ENCODE measurements at places on chromosomes 4 and X.

DNA sequence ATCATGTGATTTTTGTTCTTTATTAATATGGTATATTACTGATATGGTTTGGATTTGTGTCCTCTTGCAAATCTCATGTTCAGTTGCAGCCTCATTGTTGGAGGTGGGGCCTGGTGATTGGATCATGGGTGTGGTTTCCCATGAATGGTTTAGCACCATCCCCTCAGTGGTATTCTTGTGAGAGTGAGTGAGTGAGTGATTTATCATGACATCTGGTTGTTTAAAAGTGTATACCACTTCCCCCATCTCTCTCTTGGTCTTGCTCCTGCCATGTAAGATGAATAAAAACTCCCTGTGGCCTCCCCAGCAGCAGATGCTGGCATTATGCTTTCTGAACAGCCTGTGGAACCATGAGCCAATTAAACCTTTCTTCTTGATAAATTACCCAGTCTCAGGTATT is 111.5 kb downstream of the TAB3 start:
- no peak for DNase-seq

DNA sequence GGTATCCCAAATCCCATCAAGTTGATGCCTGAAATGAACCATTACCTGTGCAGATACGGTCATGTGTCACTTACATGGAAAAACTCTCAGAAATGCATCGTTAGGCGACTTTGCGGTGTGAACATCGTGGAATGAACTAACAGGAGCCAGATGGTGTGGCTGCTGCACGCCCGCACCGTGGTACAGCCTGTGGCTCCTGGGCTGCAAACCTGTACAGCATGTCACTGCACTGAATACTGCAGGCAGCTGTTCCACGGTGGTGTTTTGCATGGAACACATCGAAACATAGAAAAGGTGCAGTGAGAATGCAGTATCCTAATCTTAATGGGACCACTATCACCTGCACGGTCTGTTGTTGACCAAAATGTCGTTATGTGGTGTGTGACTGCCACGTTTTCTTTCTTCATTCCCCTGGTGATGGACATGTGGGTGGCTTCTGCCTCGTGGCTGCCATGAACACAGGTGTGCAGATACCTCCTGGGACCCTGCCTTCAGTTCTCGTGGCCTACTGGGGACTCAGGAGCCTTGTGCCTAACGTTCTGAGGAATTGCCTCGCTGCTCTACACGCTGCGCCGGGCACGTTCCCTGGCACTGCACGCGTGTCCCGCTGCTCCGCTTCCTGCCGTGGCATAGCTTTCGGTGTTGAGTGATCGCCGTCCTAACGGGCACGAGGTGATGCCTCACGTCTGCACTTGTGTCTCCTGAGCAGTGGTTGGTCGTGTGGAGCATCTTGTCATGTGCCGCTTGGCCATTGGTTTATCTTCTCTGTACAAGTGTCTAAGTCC is 18.5 kb downstream of the MAEA start:
- DNase-seq, result no peak

GRCh38 chr4:158769175-158769921 is 522 bp downstream of the FNIP2 start:
- peak; percentile 27 for DNase-seq

GRCh38 chr4:120156120-120156718 is 89.6 kb upstream of the MAD2L1 start:
- DNase-seq, result peak; percentile 31

DNA sequence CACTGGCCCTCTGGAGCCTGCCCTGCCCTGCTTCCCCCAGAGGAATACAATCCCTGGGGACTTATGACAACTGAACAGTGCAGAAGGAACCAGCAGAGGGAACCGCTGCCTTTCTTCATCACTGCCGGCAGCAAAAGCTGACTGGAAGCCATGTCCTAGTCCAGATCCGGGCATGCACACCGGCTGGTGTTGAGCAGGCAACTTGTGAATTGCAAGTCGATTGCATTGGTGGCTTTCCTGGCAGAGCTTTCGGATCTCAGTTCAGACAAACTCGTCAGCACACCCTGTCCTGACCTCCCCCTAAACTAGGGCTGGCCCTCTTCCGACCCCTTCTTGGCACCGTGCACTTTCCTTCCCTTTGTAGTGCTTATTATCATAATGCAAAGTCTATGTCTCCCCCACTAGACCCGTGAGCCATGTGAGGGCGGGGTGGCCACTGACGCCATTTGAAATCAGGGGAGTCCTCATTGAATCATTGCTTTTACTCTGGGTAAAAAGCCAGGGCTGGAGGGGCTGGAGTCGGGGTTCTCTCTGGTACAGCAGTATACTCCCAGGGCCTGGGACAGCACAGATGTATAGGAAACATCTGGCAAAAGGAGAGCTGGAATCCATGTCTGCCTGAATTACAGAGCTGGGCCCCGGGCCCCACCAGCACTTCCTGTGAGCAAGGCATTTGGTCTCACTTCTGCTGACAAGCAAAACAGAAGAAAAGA is 1.8 kb downstream of the ARHGAP4 start:
- no peak for DNase-seq
